ENCODE measurements at places on chromosomes 3 and 15.
A peak's percentile ranks its signal among the peaks of the same experiment; 100 is the strongest.

DNA sequence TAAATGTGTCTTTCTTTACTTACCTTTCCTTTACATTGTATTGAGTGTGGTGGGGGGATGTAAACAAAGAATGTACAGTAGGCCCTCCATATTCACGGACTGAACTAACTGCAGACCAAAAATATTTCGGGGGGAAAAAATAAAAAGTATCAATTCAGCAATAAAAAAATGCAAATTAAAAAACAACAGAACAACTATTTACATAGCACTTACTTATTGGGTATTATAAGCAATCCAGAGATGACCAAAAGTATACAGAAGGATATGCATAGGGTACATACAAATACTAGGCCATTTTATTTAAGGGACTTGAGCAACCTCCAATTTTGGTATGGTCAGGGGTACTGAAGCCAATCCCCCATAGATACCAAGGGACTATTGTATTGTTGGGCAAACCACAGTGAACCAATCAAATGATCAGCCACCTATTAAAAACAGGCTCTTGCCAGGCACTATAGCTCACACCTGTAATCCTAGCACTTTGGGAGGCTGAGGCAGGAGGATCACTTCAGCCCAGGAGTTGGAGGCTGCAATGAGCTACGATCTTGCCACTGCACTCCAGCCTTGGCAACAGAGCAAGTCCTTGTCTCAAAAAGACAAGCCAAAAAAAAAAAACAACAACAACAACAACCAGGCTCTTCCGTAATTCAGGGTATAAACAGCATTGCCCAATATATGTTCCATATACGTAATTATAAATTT, 1.8 kb downstream of the VPS13C start:
- DNase-seq, result no peak

DNA sequence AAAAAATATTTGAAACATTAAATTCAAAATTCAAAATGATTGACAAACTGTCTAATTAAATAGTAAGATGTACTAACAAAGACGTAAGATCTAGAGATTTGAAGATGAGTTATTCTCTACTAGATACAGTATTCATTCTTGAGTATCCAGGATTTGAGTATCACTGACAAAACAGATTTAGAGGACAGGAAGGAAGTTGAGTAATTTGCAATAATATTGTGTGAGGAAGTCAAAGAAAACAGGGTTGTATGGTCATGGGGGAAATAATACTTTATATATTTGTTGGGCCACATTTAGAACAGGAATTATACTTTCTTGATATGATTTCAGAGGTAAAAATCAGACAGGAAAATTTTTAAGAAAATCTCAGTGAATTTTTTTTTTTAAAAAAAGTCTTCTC, 393.1 kb upstream of the CDIN1 start:
- no peak for DNase-seq

- no peak for DNase-seq
These were observed 29.1 kb downstream of the SEMA3G start for GRCh38 chr3:52415800-52416199.

DNA sequence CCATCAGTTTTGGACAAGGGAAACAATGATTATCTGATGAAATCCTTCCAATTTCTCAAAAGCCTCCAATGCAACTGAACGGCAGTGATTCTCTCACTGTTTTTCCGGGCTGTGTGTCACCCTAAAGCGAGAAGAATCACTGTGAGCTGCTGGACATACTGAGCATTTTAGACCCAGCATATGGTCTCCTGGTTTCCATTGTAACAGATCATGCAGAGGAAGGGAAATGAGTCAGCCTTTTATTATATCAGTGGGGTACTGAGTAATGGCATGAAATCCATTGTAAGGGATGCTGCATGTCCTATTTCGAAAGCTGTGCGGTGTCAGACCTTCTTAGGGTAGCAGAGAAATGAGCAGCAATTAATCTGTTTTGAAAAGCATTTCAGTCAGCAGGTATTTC, 287.1 kb downstream of the IL5RA start:
- peak; percentile 52 for DNase-seq

- no peak for DNase-seq
These were observed 15.0 kb downstream of the LZTFL1 start for GRCh38 chr3:45826908-45827307.

- DNase-seq, result no peak
These were observed 135.8 kb upstream of the TRIM42 start for GRCh38 chr3:140541975-140542653.

DNA sequence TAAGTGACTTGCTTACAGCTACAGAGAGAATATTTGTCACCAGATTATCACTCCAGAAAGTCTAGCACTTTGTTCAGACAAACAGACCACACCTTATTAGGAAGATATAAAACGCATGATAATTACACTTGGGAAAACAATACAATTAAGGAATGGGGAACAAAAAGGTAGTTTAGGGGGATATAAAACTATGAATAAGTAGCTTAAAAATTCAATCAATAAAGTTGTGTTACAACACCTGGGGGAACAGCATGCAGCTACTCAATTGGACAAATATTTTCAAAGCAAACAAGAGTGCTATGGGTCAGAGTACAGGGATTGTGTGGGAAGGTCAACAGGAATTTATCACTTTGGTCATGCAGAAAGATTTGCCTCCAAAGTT, 15.1 kb downstream of the CLDN1 start:
- no peak for DNase-seq

GRCh38 chr3:132378048-132378762, 39.1 kb upstream of the DNAJC13 start:
- no peak for DNase-seq

DNA sequence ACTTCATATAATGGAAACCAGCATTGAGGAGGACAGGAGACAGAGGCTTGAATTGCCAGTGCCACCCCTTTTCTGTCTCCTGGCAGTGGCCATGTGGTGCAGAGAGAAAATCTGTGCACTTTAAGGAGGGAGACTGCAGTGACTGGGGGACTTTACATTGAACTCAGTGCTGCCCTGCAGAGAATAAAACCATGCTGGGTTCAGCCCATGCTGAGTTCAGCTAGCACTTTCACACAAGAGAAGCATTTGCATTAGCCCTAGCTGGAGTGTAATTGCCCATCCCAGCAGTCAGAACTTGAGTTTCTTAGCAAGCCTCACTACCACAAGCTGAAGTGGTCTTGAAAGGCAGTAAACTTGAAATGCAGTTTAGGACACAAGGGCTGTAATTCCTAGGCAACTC, 677.5 kb downstream of the ZPLD1 start:
- no peak for DNase-seq

DNA sequence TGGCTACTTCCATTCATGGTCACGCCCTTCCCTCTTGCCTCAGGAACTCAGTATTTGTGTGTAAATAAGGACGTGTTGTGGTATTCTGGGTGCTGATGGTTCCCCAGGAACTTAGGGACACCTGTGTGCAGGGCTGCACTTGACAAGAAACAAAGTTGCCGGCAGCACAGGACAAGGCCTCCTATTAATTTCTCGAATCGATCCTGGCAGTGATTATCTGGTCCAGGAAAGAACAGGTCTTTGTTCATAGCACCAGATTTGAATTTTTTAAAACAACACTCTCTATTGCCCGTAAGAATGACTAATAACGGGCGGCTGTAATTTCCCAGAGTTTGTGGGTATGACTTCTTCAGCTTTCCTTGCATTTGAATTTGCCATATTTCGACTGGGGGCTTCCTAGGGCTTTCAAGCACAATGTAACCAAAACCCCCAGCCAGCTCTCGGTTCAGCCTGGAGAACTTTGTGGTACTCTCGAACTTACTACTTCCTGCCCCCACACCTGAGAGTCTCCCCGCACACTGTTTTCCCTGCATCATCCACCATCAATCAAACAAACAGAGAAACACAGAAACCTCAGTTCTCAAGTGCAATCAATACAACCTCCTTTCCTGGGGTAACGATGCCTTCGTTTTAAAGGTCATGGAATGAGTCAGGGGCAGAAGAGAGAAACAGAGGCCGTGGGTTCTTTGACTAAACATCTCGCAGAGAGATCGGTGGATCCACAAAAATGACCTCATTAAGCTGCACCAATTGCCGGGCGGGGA, 241.7 kb upstream of the ICE2 start:
- no peak for DNase-seq

DNA sequence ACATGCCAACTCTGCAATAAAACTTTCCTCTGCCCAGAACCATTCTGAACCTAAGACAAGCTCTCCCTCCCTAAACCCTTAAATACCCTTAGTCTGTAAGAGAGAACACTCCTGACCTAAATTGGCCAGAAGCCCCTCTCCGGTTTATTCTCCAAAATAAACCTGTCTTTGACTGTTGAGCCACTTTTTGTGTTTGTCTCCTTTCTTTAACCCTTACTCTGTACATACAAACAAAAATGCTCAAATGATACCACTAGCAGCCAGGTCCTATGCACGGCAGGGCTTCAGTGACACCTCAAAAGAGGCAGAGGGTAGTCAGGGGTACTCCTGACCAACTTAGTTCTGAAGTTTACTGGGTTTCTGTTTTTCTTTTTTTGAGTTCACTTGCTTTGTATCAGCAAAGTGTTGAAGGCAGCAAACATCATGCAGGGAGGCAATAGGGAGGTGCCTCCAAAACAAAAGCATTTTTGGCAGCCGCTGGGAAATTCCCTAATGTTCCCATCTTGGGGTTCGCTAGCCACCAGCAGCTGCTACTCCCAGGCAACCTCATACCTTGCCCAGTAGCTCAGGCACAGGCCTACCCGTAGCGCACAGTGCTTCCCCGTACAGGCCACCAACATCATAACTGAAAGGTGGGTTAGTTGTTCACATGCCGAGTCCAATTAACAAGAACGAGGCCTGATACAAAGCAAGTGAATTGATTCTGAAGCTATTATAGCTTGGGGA, 62.9 kb upstream of the GCNT3 start:
- no peak for DNase-seq

- DNase-seq, result no peak
These were observed 17.3 kb downstream of the DENND6A start for GRCh38 chr3:57675530-57675929.

GRCh38 chr3:151197981-151198767, 4.8 kb downstream of the GPR171 start:
- no peak for DNase-seq

DNA sequence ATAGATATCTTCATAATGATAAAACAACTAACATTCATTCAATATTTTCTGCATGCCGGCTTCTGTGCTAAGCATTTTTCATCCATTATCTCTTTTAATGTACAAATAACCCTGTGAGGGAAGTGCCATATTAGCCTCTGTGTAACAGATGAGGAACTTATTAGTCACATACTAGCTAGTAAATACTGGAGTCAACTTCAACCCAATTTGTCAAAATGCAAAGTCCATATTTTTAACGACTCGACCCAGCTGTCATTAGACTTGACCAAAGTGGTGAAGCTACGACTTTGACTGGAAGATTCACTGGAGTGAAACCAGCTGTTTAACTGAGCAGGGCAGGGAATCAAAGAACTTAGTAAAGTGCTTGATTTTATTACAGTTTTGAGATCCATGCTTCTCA, 41.6 kb downstream of the PARP15 start:
- peak; percentile 37 for DNase-seq

DNA sequence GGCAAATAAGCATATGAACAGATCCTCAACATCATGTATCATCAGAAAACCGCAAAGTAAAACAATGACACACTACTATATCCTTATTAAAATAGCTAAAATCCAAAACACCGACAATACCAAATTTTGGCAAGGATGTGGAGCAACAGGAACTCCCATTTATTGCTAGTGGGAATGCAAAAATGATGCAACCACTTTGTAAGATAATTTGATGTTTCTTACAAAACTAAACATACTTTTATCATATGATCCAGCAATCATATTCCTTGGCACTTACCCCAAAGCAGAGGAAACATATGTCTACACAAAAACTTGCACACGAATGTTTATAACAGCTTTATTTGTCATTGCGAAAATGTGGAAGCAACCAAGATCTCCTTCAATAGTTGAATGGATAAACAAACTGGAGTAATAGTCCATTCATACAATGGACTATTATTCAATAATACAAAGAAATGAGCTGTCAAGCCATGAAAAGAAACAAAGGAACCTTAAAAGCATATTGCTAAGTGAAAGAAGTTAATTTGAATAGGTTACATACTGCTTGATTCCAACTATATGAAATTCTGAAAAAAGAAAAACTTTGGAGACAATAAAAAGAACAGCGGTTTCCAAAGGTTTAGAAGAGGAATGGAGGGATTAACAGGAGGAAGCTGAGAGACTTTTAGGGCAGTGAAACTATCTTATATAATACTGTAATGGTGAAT, 172.0 kb downstream of the VPS13C start:
- no peak for DNase-seq

GRCh38 chr3:163368168-163368567, 1710.1 kb downstream of the SI start:
- DNase-seq, result peak; percentile 0

All from fibroblast of mammary gland (primary cell).